ENCODE measurements at places on chromosomes 13 and 19.

DNA sequence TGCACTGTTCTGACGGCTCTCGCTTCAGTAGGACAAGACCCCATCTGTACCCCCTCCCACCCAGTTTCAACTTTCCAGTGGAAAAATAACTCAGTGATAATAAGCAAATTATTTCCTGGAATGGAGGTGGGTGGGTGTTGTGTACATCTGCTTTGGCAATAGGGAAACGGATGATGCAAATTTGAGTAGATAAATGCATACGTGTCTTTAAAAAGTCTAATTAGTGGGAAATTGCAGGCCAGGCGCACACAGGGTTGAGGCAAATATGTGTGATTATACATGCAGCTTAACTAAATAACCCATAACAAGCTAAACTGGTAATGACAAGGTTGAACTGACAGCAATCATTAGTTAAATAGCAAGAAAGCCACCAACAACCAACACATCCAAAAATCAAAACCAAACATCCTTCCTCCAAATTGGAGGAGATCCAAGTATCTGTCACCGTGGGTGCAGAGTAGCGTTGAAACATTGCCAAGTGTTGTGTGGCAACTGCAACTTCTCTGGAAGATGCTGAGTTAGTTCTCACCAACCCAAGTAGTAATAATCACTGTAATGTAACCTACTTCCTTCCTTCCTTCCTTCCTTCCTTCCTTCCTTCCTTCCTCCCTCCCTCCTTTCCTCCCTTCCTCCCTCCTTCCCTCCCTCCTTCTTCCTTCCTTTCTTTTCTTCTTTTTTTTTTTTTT lies 54.6 kb downstream of the TRPM4 start:
- DNase-seq, result no peak

DNA sequence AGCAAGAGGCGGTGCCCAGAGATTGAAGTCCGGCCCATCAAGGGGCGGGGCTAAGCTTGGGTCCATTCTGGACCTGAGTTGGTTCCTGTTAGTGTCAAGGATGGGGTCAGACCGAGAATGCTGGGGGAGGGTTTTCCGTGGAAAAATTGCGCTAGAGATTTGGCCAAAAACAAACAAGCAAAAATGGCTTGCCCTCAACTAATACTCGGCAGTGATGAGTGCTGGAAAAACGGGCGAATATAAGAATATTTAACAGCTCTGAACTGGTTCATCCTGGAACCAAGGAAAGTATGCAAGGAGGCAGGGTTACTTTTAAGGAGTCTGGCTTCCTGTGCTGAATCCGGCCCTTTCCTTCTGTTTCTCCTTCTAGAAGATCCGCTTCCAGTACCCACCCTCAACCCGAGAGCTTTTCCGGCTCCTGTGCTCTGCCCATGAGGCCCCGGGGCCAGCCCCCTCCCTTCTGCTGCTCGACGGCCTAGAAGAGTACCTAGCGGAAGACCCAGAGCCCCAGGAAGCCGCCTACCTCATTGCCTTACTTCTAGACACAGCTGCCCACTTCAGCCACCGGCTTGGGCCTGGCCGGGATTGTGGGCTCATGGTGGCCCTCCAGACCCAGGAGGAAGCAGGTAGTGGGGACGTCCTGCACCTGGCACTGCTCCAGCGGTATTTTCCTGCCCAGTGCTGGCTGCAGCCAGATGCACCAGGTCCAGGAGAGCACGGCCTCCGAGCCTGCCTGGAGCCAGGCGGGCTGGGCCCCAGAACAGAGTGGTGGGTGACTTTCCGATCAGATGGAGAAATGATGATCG lies 880 bp downstream of the SWSAP1 start:
- DNase-seq, result peak; percentile 66

DNA sequence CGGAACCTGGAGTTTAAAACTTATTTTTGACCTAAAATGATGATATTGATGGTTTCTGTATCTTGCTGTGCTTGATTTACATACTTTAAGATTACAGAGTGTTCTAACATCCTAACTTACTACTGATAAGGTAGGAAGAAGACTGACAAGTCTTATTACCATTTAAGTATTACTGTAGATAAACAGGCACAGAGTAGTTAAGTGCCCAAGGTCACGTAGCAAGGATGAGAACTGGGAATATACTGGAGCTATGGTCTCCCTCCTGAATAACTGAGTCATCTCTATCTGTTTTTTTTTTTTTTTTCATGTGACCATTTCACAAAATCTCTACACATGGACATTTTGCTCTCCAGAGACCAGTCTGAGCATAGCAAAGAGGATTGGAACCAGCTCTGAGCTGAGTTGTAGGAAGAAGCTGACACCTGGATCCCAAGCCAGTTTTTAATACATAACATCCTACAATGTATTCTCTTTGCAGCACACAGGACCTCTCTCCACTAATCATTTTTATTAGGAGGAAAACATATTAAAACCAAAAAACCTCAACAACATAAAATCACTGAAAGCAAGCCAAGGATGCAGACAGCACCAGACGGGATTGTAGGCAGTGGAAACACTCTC lies 173.5 kb downstream of the DNAJC15 start:
- DNase-seq, result no peak

- no peak for DNase-seq
These were observed 63.7 kb downstream of the CRYL1 start for GRCh38 chr13:20461860-20462532.

- no peak for DNase-seq
These were observed 548.2 kb upstream of the SLITRK1 start for GRCh38 chr13:84430446-84430845.

DNA sequence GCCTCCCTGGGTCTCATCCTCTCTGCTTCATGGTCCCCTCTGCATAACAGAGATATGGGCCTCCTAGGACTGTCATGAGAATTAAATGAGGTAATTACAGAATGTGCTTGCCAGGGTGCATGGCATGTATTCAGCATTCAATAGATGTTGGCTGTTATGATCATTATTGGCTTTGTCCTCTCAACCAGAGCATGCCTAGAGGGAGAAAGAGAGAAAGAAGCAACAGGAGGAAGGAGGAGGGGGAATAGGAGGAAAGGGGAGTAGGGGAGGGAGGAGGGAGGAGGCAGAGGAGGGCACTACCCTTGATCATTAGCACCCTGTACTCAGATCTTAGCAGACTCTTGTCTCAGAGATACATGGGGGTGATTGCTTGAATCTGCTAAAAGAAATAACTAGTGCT lies 41.0 kb upstream of the SIAH3 start:
- no peak for DNase-seq

- DNase-seq, result no peak
These were observed 13.8 kb upstream of the CCNP start for GRCh38 chr19:40240332-40240731.

DNA sequence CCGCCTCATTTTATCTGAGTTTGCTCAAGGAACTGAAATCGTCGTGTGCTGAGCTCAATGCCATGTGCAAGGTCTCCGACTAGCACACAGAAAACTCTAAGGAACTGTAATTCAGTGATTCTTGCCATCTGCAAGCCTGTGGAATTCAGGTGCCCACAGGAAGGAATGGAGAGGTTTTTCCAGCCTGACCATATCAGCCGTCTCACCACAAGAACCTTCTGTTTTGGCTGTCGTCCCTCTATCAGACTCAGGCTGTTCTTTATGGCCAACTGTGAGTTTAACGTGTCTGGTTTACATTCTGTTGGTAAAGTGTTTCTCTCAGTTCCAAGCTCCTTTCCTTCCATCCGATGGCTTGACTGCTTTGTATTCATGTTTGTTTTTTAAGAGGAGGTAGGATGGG lies 293.5 kb downstream of the SPRY2 start:
- no peak for DNase-seq

DNA sequence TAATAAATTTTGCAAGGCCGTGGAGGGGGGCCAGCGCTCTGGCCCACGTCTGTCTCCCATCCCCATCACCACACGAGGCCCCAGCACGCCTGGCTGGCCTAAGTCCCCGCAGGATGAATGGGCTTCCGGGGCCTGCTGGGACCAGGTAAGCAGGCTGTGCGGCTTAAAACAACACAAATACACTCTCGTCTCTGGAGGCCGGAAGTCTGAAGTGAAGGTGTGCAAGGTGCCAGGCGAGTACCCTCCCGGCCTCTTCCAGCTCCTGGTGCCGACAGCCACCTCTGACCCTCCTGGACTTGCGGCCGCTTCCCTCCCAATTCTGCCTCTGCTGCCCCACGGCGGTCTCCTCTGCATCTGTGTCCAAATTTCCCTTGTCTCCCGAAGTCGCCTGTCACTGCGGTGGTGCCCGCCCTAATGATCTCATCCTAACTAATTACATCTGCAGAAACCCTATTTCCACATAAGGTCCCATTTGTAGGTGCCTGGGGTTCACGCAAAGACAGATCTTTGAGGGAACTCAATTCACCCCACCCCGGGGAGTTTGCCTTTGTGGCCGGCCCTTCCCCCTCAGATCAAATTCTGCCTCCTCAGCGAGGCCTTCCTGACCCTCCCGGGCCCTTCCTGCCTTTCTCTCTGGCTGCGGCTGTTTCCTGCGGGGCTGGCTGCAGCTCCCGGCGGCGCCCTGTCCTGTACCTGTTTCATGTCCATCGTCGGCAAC lies 8.1 kb upstream of the PTBP1 start:
- DNase-seq, result no peak

- no peak for DNase-seq
These were observed 53.9 kb downstream of the C13orf46 start for GRCh38 chr13:113919761-113920559.

DNA sequence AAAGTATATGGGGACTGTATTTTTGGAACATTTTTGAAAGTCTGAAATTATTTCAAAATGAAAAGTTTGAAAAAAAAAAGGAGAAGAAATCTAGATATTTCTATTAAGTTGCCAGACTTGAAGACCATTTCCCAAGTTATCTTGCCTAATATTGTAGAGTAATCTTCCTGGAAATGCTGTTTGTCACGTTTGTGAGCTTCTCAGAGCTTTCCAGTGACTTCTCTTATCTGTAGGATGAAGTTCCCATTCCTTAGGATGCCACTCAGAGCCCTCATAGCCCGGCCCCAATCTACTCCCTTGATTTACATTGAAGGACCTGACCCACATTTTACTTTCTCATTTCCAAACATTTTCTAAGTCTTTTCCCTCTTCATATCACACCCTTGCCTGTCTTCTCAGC lies 23.6 kb downstream of the CEACAM8 start:
- DNase-seq, result no peak

DNA sequence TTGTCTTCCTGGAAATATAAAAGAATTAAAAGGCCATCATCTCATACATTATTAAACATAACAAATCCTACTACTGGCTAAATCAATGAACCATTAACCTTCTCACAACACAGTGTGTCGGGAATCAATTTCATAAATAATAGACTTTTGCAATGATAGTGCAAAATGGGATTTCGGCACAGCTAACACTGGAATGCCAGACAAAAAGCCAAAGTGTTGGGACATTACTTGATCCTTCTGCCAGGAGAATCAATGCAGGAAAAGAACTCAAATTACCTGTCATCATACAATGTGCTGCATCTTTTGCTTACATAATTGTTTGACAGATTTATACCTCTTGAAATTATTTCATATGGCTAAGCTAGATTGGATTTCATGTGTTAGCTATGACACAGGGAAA lies 334.3 kb downstream of the MTUS2 start:
- no peak for DNase-seq

GRCh38 chr13:63542770-63543169 lies 2127.1 kb upstream of the PCDH20 start:
- no peak for DNase-seq

DNA sequence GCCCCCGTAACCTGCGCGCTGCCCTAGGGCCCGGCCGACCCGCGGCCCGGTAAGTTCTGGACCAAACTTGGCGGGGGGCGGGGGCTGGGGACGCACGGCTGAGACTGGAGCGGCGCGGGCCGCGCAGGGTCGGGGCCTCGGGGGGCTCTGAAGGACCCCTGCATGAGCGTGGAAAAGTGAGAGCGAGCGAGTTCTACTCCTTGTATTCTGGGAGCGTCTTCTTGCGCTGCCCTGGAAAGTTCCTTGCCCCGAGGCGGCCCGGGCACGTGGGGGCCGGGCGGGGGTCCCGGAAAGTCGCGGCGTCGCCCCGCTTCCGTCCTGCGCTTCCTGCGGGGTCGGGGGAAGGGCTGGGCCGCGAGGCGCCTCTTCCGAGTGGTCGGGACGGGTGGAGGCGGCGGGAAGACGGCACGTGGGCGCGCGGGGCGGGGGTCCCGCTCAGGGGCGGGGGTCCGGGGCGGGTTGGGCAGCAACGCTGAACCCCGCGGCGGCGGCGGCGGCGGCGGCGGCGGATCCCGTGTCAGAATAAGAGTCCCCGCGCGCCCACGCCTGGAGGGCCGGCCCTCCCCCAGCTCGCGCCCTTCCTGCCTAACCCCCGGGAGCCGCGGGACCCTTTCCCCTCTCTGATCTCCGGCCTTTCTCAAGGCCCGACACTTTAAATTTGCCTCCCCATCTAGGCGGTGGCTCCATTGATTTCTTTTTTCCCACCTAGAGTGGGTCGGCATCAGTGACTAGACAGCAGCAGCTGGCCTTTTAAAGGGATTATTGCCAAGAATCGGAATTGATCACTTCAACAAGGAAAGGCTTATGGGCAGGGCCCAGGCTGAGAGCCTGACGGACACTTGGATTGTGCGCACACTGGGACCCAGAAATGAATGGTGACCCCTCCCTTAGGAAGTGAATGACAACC lies 749 bp downstream of the GATAD2A start:
- DNase-seq, result peak; percentile 26

GRCh38 chr13:68292601-68293000 lies 1062.5 kb upstream of the PCDH9 start:
- DNase-seq, result no peak

GRCh38 chr13:102700088-102701031 lies 5.5 kb upstream of the METTL21C start:
- no peak for DNase-seq

- DNase-seq, result no peak
These were observed 19.9 kb upstream of the GDF15 start for GRCh38 chr19:18366021-18366435.

GRCh38 chr19:57830071-57830602 lies at the start of gene ZNF587B:
Gene ZNF587B, plus strand, starts transcription at chr19:57830299. Its CDS starts 230 bp downstream, at chr19:57830529.
- DNase-seq, result no peak

DNA sequence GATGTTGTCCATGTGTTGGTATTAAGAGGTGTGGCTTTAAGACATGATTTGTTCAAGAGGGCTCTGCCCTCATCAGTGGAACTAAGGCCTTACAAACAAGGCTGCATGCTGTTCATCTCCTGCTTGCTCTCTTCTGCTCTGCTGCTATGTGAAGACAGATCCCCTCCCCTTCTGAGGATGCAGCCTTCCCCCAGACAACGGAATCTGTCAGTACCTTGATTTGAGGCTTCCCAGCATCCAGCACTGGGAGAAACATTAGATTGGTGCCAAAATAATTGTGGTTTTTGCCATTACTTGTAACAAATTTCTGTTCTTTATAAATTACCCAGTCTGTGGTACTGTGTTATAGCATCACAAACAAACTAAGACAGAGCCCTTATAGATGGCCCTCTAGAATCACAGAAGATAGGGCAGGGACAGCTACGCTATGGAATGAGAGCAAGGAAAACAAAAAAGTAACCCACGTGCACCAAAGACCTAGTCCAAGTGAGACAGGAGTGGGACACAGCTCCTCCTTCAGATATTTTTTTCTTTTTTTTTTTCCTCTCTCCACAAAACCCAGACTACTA lies 151.5 kb upstream of the RXFP2 start:
- DNase-seq, result no peak

DNA sequence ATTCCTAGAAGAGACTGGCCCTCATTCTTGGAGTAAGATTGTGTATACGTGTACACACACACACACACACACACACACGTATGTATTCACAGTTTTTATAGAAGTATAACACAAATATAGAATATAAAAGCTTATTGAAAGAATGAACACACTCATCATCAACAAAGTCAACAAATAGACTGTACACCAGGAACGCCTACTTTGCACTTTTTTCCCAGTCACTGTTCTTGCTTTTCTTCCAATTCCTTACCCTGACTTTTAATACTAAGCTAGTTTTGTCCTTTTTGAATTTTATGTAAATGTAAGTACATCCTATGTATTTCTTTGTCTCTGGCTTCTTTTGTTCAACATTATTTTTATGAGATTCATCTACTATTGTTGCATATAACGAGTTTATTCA lies 264.5 kb downstream of the MAB21L1 start:
- no peak for DNase-seq

Data from T follicular helper cell (primary cell).